ENCODE measurements at places on chromosomes 13 and 19.
A peak's percentile ranks its signal among the peaks of the same experiment; 100 is the strongest.

DNA sequence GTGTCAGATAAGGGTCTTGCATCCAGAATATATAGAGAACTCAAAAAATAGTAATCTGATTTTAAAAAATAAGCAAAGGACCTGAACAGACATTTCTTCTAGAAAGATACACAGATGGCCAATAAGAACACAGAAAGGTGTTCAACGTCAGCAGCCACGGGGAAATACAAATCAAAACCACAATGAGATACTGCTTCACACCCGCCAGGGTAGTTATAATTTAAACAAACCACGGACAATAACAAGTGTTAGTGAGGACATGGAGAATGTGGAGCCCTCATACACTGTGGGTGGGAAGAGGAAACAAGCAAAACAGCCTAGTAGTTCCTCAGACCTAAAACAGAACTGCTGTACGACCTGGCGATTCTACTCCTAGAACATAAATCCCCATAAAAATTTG is 26.7 kb upstream of the NAPA start:
- no peak for DNase-seq

DNA sequence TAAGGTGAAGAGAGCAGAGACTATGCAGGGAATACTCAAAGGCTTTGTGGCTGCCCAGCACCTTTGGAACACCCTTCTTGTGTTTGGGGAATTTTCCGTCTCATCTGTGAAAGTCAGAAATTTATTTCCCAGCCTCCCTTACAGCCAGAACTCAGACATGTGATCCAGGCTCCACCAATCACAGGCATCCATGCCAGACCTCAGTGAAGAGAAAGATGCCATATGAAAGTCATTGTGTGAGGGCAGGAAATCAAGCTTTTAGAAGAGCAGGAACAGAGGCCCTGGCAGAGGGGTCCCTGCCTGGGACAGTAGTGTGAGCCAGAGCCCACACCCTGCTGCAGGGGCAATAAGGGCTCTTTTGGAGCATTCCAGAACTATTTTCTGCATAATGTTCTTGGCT is 12.1 kb downstream of the CCDC70 start:
- DNase-seq = no peak

- DNase-seq = no peak
Measured at GRCh38 chr13:59247171-59247570, 916.6 kb downstream of the DIAPH3 start.

- DNase-seq = no peak
Measured at GRCh38 chr13:38703255-38703654, 16.4 kb downstream of the FREM2 start.

DNA sequence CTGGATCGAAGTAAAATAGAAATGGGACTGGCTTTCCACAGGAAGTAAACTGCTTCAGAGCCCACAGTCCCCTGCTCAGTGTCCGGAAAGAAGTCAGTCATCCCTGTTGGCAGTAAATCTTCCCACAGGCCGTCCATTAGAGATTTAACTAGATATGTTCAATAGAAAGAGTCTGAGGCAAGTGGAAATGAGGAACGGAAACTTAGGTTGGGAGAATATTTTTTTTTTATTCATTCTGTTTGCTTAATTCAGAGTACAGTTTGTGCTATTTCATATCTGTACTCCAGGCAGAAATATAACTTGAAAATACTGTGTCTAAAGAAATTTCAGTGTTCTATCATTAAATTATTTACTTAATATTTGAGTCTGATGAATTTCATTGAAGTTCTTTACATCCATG is 22.7 kb downstream of the SLC25A15 start:
- no peak for DNase-seq

- DNase-seq = no peak
Measured at GRCh38 chr13:43389983-43390382, 366.6 kb downstream of the DNAJC15 start.

- DNase-seq = no peak
Measured at GRCh38 chr19:28417361-28417760, 795.6 kb downstream of the UQCRFS1 start.

DNA sequence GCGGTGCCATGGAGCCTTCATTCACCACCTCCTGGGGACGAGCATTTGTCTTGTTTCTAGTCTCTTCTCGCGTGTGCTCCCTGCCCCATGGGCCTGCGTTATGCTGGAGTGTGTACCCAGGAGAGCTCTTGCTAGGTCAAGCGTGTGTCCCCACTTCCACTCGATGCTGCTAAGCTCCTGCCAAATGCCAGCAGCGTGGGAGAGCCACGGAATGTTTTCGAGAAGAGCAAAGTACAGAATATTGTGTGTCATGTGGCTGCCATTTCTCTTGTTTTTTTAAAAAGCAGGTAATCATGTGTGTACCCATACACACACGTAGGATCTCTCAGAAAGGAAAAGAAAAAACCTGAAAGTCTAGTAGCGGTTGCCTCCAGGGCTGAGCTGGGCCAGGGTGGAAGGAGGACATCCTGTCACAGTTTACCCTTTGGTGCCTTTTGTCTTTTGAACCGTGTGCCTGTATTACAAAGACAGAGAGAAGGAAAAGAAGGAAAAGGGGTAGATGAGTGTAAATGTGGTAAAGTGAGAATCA is 28.6 kb downstream of the PAK4 start:
- DNase-seq = no peak

GRCh38 chr19:53898636-53899341 is 10.3 kb upstream of the CACNG7 start:
- DNase-seq = no peak

DNA sequence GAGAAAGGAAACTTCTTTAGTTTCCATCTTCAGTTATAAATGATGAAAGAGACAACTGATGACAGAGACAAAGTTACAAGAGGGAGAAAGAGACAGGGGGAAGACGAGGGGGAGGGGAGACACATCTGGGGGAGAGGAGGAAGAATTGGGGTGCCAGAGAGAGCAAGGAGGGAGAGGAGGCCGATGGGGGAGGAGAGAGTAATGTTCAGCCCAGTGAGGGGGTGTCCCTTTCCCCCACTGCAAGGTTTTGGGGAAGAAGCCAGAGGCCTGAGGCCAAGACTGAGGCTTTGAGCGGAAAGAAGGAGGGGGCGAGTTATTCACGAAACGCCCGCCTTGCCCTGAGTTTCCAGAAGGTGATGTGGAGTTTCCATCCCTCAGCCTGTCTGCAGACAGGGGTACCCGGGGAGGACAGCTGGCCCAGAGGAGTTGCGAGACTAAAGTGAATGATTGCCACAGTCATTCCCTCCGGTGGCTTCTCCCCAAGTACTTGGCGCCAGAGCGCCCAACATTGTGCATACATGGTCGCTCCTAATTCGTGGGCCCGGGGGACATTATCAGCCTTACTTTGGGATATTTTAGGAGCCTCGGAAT is 558 bp upstream of the PPAN start:
- DNase-seq = no peak

DNA sequence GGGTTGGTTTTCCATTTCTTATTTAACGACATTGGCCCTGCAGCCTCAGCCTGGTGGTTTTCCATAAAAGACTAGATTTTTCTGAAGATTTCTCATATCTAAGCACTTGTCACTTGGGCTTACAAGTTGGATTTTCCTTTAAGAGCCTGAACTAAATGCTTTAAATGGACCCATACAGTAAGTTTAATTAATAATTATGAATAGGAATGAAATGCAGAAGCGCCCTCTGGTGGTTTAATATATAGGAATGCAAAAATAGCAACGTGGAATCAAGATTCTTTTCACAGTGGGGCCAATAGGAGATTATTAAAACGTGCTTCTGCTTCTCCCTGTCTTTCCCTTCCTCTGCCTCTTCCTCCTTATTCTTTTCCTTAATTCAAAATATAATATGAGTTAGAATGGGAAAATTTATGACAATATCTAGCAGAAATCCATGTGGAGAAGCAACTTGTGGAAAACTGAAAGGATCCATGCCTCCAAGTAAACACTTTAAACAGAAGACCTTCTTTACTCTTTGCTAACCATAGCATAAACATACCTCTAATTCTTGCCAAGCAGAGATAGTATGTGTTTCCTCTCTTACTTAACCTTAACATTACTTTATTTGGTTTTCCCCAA is 324.0 kb downstream of the GPC5 start:
- peak; percentile 1 for DNase-seq

DNA sequence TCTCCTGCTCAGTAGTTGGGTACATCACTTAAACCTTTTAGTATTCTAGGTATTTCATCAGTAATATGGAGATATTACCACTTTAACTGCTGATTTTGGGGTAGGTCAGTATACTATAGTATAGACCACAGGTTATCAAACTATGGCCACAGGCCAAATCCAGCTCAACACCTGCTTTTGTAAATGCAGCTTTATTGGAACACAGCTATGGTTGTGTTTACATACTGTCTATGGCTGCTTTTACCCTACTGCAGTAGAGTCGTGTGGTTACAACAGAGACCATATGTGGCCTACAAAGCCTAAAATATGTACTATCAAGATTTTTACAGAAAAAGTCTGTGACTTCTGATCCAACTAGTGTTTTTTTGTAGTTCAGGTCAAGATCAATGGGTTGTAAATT is 10.3 kb downstream of the COG6 start:
- no peak for DNase-seq

DNA sequence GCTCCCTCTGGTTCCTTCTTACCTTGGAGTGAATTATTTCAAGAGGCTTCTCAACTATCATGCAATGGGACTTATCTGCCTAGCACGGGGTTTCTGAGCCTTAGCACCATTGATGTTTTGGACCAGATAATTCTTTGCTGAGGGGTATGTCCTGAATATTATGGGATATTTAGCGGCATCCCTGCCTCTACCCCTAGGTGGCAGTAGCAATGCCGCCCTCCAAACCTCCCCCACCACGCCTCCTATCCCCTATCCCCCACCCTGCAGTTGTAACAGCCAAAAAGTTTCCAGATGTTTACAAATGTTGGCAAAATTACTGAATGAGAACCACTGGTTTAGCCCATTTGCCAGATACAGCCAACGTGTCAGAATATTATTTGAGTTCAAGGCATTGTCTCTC is 125.5 kb downstream of the POSTN start:
- DNase-seq = no peak

GRCh38 chr19:44755219-44755618 is 6.7 kb downstream of the BCL3 start:
- DNase-seq = no peak

DNA sequence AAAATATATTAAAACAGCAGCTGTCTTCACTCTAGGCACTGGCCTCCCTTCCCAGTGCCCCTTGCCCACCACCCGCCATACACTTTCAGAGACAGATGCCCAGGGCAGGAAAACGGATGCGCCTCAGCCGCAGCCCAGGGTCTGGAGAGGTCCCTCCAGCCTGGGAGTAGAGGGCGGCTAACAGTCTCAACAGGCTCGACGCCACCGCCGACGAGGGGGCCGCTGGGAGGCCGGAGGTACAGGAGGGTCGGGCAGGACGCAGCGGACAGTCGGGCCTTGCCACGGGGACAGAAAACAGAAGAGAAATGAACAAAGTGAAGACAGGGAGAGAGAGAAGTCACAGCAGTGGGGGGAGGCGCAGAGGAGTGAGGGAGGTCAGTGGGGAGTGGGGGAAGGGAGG is 27.1 kb downstream of the C19orf47 start:
- no peak for DNase-seq

DNA sequence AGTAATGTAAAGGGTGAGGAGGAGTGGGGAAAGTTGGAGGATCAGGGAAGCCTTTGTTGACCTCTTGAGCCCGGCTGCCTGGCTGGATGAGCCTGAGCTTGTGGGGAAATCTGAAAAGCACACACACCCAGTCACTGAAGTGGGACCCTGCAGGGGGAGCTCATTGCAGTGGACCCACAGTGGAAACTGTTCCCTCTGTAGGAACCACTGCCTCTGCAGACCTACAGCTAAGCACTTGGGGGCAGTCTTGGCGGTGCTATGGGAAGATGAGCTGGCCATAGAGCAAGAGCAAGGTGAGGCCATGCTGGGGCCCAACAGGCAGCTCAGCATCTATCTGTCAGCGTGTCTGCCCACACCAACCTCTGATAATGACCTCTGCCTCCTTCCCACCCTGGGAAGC is 294.8 kb downstream of the TSHZ3 start:
- no peak for DNase-seq

DNA sequence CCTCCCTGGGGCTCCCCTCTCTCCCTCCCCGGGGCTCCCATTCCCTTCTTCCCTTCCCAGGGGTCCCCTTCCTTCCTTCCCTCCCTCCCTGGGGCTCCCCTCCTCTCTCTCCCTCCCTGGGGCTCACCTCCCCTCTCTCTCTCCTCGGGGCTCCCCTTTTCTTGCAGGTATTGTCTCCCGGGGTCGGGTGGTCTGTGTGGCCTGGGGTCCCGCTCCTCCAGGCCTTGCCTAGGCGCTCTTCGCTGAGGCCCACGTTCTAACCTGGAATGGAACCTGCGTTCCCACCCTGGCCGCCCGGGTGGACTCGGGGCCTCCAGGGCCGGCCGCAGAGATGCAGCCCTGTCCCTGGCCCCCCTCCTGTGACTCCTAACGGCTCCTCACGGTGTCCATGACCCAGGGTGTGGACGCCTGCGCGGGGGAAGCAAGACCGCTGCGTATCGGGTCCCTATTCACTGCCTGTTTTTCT is 940 bp upstream of the DCUN1D2 start:
- DNase-seq = no peak

DNA sequence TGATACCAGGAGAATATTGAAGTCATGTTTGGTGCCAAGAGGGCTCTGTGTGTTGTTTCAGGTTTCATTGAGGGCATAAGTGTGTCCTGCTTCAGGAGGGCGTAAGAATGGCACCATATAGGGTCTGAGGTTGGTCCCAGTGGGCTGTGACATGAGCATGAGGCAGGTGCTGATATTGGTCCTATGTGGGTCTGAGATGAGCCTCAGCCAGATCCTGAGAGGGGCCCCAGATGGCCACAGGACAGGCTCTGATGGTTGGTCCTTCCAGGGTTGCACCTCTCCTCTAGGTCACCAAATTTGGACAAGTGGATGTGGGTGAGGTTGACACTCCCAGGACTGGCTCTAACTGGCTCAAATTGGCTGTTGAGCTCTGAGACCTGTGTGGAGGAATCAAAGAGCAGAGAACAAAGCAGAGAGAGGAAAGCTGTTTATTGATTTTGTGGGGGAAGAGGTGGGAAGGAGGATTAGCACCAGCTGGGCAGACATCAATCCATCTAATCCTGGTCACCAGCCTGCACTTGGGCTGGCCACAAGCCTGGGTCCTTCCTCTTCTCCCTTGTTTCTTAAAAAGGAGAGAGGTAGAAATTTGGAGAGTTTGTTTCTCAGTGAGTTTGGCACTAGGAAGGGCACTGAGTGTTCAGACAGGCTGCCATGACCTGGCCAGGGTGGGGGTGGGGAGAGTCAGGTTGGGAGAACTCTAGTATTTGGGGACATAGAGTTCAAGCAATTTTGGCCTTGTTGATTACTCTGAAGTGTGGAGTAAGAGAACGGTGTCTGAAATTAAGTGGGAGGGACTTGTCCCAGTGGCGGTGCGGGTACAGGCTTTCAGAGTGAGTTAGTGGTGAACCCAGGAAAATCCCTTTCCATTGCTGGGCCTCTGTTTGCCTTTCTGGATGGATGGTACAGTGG is 38.7 kb downstream of the CYP2B6 start:
- no peak for DNase-seq

GRCh38 chr13:63449550-63449949 is 2033.9 kb upstream of the PCDH20 start:
- DNase-seq = no peak

- DNase-seq = no peak
Measured at GRCh38 chr19:16969135-16969534, 57.5 kb downstream of the CPAMD8 start.

Measured in NCI-H2107 (cell line).